Activated T-cell treated with anti-CD3 and anti-CD28 coated beads, Interleukin-2, amount 50 U/mL, for 24 hours (primary cell): ENCODE measurements at places on chromosomes 12 and 14.

- DNase-seq, result no peak
Observed at GRCh38 chr12:123050331-123050831, 69.9 kb downstream of the ARL6IP4 start.

- DNase-seq, result no peak
Observed at GRCh38 chr14:64932231-64932630, 10.3 kb downstream of the GPX2 start.

DNA sequence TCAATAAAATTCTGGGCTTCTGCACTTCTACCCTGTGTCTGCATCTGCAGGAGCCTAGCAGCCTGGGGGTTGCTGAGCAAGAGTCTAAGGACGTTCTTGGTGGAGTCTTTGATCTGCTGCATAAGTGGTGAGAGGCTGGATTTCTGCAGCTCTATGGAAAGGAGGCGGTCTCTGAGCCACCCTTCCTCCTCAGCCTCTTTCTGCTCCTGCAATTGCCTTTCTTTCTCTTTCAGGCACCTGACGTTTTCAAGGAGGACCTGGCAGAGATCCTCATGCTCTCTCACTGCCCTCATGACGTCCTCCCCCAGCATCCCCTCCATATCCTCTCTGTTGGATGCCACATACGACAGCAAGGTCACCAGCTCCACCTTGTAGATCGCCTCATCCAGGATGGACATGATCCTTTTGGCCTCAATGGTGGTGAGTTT, 13.6 kb upstream of the TPCN1 start:
- DNase-seq, result no peak

GRCh38 chr14:105068818-105069217, 3.6 kb upstream of the GPR132 start:
- no peak for DNase-seq

DNA sequence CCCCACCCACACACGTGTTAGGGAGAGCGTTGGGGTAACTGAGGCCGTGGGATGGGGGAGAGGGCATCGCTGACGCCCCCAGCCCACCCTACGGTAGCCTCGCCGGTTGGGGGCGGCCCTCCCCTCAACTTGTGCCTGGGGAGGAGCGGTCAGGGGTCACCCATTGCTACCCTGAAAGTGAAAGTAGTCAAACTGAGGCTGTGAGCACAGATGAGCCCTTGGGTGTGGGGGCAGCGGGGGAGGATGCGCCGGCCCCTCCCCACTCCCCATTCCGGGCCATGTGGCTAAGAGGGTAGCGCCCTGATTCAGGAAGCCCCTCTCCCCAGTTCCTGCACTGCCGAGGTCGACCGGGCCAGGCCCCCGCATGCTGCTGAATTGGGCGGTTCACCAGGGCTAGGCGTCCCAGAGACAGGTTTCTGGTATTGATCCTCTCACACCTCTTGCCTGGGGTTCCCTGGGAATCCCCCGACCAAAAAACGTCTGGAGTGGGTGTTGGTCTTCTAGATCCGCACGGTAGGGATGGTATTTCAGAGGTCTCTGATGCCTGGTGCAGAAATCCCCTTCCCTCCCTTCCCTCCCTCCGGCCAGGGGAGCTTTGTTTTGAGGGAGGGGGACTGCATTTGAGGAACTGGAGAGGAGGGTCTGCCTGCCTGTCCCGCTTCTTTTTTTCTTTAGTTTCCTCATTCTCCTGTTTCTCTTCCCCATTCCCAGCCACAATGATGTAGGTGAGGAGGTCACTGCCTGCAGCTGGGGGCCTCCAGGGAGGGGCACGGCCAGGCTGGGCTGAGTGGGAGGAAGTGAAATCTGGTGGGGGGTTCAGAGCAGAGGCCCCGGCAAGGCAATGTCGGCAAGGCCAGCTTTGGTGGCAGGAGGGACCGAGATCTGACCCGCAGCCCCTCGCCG, 1.0 kb downstream of the SH2B3 start:
- peak; percentile 76 for DNase-seq

GRCh38 chr14:53458368-53458814, 305.3 kb upstream of the DDHD1 start:
- no peak for DNase-seq

GRCh38 chr12:110913119-110914056, 7.0 kb downstream of the MYL2 start:
- DNase-seq, result no peak

DNA sequence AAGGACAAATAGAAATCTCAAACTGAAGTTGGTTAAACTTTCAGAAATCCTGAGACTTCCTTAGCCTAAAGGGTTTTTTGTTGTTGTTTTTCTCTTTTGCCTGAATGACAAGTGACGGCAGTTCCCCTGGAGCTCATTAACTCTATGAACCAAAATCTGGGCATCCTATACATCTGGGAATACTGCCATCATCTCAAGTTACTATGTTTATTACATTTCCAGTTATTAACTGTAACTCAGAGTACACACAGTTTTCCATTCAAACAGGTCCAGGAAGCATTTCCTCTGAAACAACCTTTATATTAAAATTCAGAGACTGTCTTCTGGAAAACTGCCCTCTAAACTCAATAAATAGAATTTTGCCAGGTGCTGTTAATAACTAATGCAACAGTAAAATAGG, 55.6 kb upstream of the CDKL1 start:
- DNase-seq, result no peak

GRCh38 chr14:29264865-29265264, 498.3 kb downstream of the FOXG1 start:
- DNase-seq, result no peak

GRCh38 chr14:96660123-96660522, 137.1 kb upstream of the VRK1 start:
- DNase-seq, result no peak

- DNase-seq, result no peak
Observed at GRCh38 chr12:4775936-4776335, 55.7 kb downstream of the GALNT8 start.

- no peak for DNase-seq
Observed at GRCh38 chr12:65728848-65729793, 95.2 kb upstream of the HMGA2 start.

- DNase-seq, result no peak
Observed at GRCh38 chr12:80707126-80707829, at the start of gene MYF6. MYF6 (plus strand) TSS chr12:80707634; CDS start chr12:80707720, 86 bp downstream.

DNA sequence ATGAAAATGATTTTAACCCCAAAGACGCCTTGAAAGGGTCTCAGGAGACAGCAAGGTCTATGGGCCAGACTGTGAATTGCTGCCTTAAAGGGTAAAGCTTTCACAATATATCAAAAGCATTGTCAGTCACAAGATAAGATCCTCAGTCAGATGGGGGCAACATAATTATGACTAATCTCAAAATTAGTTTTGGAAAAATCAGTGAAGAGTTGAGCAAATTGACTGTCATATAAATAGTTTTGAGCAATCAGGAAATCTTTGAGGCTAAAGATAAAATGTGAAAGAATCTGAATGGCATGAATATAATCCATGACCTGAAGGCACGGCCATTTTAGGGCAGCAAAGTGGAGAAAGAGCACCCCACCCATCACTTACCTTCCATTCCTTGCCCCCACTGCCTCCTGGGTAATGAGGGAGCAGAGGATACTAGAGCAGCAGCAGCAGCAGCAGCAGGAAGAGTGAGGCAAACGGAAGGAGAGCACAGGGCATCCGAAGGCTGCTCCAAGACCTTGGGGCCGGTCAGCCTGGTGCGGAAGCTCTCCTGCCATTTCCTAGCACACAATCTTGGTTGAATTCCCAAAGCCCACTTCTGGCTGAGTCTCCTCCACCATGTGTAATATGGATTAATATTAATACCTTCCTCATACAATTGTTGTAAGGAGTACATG, 7.0 kb downstream of the STON2 start:
- DNase-seq, result no peak

GRCh38 chr12:118150625-118151024, 14.7 kb downstream of the PEBP1 start:
- DNase-seq, result no peak

- peak; percentile 17 for DNase-seq
Observed at GRCh38 chr12:644818-645552, 18.3 kb downstream of the NINJ2 start.

DNA sequence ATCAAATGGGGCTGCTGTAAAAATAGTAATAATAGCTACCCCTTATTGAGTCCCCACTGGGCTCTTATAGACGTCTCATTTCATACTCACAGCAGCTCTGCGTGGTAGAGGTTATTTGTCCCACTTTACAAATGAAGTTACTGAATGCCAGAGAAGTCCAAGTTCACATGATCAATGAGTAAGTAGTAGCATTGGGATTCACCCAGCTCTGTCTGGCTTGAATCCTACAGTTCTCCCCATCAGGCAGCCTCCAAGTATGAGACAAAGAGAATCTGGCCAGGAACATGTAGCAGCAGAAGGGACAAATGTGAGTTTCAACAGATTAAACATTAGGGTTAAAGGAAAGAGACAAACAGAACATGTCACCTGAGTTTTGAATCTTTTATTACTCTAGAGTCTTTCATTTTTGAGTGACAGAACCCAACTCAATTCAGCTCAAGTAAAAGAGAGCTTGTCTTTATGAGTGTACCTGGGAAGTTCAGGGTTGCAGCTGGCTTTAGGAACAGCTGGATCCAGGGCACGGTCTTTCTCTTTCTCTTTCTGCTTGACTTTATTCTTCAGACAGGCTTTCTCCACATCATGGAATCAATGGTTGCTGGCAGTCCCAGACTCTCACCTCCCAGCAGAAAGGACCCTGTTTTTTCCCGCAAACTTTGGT, 64.1 kb upstream of the JDP2 start:
- no peak for DNase-seq

GRCh38 chr12:75970310-75970709, 61.3 kb downstream of the PHLDA1 start:
- DNase-seq, result no peak

- no peak for DNase-seq
Observed at GRCh38 chr14:103519837-103520212, 2.8 kb downstream of the CKB start.

GRCh38 chr14:63237791-63238190, 33.5 kb downstream of the RHOJ start:
- no peak for DNase-seq

GRCh38 chr12:16612647-16613046, 6.7 kb upstream of the LMO3 start:
- DNase-seq, result no peak

DNA sequence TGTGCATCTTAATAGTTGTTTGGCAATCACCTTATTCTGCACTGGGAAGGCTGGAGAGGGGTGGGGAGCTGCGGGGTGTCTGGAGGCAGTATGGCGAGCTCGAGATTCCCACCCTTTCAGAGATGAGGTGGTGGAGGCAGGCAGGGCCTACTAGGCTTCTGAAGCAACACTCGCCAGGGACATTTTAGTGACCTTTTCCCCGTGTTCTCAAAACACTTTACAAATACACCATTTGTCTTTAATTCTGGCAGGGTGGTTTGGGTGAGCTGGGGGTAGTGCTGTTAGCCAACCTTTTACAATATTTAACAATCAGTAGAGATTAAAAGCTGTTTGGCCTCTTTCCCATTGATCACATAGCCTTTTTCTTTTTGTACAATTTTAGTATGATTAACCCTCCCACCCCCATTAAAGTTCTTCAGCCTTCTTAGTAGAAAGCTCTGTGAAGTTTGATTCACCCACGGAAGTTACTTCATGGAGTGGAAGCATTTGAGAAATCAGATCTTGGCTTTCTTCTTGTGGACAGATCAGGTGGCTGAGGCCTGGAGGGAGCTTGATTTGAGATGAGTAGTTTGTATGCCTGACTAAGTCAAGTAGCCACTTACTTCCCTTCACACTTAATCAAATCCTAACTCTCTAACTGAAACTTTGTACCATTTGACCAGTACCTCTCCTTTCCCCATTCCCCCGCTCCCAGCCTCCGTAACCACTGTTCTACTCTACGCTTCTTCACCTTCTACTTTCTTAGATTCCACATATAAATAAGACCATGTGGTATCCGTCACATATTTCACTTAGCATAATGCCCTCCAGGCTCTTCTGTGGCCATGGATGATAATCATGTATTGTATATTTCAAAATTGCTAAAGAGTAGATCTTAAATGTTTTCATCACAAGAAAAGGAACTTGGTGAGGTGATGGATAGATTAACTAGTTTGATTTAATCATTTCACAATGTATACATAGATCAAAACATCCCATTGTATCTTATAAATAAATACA, 41.0 kb downstream of the TRAF3 start:
- DNase-seq, result no peak

DNA sequence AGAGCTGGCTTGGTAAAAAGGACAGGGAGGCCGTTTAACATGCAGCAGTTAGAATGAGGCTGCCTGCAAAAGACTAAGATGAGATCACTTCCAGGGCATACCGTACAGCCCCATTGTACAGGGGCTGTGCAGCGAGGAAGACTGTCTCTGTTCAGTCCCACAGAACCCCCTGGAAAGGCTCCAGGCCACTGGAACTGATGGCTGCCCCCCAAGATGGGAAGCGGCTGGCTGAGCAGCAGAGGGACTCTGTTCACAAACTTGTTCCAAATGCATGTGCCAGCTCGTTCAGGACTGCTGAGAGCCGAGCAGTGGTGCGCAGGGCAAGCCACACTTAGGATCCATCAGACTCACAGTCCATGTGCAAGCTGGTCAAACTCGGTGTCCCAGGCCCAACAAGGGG, 82.9 kb downstream of the CHGA start:
- no peak for DNase-seq

DNA sequence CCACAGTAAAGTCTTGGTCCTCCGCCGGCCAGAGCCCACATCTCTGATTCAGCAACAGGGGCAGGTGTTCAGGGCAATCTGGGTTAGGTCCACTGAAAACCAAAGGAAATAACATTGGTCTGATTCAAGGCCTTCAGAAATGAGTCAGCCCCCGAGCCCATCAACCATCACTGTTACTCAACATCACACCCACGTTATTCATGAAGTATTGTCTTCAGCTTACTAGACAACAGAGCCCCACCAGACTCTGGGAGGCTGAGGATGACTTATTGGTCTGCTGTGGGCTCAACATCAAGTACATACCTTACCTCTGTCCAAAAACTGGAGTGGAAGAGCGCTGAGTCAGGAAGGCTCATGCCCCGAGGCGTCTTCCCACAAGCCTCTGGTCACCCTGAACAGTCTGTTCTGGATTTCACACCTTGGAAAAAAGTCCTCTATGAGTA, 97.5 kb downstream of the ZFP36L1 start:
- DNase-seq, result no peak

DNA sequence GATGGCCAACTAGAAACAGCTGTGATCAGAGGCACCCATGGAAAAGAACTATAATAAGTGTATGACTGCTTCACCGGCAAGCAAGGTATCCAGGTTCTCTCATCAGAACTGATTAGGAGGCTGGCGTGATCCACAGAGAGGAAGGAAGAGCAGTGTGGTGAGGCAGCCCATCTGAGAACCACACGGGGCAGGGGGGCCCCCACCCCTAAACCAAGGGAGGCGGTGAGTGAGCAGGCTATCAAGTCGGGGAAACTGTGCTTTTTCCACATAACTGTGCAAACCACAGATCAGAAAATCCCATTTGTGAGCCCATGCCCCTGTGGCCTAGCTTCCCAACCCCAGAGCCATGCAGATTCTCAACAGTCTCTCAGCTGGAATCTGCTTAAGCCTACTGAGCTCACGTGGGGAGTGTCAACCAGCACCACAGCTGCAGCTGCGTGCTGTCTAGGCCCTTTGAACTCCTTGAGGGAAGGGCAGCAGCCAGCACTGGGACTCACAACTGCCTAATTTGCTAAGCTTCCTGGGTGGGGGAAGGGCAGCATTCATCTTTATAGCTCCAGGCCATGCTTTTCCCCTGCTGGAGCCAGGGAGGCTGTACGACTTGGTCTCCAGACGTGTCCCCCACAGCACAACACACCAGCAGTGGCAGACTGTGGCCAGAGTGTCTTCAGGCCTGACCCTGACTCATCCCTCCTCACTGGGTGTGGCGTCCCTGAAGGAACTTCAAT, 444.4 kb upstream of the ATP2B1 start:
- no peak for DNase-seq
